CD8-positive, alpha-beta memory T cell (primary cell): ENCODE measurements at places on chromosomes 3 and 15. TPM values are rescaled to one million over a fixed set of nuclear protein-coding genes. Genes with fewer than 3 reads are reported as not detected.

- DNase-seq, result no peak
Observed at GRCh38 chr3:150238995-150239619, 169.0 kb upstream of the TSC22D2 start.

The MAPKAPK3 gene
- 153 TPM for total RNA-seq

DNA sequence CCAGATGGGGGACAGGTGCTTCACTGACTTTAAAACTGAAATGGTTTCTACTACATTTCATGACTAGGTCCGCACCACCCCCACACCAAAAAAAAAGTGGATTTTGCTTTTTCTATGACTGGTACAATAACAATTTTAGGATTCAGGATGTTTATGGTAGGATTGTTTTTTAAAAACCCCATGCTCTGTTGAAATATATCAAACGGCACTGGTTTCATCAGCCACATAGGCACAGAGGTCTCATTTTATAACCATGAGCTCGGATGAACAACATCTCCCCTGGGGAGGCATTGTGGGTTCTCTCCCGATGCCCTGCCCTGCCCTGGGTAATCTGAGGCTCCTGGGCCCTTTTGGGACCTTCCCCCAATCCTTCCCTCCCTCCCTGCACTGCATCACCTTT lies 202.7 kb upstream of the KBTBD8 start:
- DNase-seq, result no peak

- DNase-seq, result no peak
Observed at GRCh38 chr15:75639191-75639708, 774 bp downstream of the IMP3 start.

DNA sequence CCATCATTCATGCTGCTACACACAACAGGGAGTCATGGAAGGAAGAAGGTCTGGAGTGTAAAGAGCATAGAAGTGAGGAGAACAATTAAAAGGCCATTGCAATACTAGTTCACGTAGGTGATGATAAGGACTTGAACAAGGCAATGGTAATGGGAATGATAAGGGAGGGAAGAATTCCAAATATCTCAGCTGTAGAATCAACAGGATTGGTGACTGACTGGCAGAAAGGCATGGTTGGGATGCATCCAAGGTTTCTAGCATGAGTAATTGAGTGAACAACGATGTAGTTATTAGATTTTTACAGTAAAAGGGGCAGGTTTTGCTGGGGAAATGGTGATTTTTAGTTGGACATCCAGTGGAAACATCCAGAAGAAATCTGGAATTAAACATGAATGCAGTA lies 2.4 kb upstream of the SEC62 start:
- no peak for DNase-seq

- DNase-seq, result no peak
Observed at GRCh38 chr15:73650416-73651126, 17.4 kb upstream of the NPTN start.

DNA sequence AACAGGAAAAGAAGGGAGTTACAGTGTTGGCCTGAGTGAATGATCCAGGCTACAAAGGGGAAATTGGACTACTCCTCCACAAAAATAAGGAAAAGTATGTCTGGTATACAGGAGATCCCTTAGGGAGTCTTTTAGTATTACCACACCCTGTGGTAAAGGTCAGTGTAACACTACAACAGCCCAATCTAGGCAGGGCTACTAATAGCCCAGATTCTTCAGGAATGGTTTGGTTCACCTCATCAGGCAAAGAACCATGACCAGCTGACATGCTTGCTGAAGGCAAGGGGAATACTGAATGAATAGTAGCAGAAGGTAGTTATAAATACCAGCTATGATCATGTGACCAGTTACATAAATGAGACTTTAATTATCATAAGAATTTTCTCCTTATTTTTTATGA lies 372.6 kb upstream of the ATP11B start:
- DNase-seq, result no peak

The CFAP161 gene
- total RNA-seq, result not detected

GRCh38 chr3:194877291-194878119 lies 191.8 kb downstream of the FAM43A start:
- no peak for DNase-seq

The PRICKLE2 gene
- total RNA-seq, result not detected
